ENCODE measurements at places on chromosomes 5 and 9.

DNA sequence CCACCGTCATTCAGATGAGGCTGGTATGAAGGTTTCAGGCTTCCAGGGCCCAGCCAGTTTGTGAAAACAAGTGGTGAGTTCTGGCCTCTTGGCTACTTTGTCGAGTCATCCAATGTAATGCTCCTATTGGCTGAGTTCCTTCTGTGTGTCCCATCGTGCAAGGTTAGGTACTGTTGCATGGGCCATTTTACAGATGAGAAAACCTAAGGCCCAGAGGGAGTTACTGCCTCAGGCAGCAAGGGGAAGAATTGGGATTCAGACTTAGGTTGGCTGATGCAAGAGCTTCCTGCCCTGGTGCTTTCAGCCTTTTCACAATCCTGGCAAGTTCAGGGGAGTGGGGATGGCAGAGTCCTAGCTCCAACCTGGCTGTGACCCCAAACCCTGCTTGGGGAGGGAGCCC lies 17.4 kb upstream of the PITX1 start:
- DNase-seq: no peak

GRCh38 chr5:149283626-149284480 lies 12.2 kb downstream of the AFAP1L1 start:
- DNase-seq: no peak

DNA sequence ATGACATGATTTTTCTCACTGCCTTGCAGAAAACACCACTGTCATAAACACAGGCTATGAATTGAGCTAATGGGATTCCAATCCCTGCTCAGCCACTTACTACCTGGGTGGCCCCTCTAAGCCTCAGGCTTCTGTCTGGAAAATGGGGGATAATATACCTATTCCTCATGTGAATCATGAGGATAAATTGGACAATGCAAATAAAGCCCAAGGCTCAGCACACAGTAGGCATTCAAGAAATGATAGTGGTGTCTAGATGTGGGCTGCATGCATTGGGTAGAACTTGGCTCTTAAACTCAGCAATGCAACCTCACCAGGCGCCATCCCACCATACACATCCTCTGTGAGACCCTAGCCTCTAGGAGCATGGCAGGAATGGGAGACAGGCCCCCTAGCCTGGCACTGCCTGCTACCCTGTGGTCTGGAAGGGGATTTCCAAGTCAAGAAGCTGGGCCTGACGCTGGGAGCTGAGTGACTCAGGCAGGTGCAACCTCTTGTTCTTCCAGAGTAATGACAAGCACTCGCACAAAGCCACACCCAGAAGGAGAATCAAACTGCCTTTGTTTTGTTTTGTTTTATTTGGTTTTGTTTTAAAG lies 2.3 kb upstream of the TNIP1 start:
- DNase-seq: peak; percentile 81

DNA sequence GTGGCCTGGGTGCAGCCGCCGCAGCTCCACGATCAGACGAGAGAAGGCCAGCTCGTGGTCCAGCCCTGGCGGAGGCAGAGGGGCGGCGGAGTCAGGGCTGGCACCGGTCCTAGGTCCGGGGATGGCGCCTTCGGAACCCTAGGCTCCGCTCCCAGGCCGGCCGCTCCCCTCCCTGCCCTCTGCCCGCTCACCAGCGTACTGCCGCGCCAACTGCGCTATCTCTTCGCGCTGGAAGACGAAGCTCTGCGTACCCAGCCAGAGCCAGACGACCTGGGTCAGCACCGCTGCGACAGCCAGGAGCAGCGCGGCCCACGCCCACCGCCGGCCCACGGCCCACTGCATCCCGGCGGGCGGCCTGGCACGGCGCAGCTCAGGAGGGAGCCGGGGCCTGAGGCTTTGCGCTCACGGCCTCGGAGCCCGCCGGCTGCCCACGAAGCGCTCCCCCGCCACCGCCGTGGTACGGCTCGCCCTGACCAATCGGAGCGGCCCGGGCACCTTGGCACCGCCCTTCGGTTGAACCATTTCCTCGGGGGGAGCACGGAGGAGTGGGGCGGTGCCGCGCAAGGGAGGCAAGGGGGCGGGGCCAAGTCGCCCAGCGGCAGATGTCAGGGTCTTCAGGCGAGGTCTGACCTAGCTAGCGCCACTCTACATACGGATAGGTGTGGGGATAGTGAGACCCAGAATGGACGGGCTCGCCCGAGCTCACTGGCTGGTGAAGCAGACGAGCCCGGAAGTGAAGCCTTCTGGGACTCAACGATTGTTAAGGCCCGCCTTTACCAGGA lies at the start of gene SIGMAR1:
TSS of gene SIGMAR1 (minus strand) at position 432 of the 782 bp plus-strand sequence. CDS start at position 342, 90 bp downstream.
- peak; percentile 93 for DNase-seq

DNA sequence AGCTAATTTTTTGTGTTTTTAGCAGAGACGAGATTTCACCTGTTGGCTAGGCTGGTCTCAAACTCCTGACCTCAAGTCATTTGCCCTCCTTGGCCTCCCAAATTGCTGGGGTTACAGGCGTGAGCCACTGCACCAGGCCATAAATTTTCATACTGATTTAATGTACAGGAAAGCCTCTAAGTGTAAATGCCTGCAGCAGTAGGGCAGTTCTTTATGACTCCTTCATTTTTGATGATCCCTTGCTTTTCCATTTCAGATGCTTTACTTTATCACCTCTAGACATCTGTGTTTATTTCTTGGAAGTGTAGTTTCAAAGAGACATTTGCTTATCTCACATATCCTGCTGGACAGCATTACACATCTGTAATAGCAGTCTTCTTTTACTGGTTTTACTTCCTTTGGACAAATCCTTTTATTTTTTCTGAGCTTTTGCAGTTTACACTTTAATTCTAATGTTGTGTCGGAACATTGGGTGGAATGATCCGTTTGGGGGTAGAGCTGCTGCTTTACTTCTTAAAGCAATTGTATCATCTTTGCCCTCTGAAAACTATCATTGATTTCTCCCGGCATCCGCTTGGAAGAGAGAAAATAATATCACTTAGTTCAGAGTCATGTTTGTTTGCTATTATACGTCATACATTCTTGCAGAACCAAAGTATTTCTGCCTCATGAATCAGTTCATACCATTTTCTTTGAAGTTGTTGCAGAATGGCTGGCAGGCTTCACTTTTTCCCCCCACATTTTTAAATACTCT lies 36.0 kb downstream of the SCGB3A1 start:
- DNase-seq: no peak

DNA sequence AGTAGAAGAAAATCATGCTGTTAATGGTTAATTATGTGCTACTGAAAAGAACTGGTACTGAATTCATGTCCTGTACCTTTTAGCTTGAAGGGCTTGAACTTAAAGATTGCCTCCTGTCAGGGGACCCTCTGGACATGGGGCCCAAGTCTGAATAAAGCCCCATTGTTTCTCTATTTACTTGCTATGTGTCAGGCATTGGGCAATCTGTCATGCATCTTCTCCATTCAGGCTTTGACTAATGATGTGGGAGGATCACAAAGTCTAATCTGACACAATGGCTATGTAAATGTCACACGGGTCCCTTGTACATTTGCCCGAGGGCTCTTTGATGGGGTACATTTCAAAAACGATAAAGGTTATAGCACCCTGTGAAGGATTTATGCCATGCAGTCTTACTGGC lies 64.0 kb upstream of the TUSC1 start:
- DNase-seq: no peak

GRCh38 chr9:134519375-134520070 lies 122.1 kb upstream of the COL5A1 start:
- DNase-seq: no peak

DNA sequence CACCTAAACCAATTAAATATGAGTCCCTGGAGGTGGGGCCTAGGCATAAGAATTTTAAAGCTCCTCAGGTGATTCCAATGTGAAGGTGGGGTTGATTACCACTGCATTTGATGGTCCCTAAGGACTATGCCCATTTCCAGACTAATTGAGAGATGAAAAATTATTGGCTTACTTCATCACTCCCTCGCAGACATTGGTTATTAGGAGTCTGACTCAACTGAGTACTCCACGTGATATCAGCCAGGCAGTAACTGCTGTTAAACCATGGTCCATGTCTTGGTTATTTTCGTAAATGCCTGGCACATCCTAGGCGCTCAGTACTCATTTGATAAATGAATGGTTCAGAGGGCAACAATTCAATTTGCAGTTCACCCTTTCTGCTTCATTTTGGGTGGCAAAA lies 54.5 kb downstream of the PUM3 start:
- no peak for DNase-seq

- DNase-seq: peak; percentile 72
Measured at GRCh38 chr5:131379723-131380122, 115.9 kb downstream of the CDC42SE2 start.

DNA sequence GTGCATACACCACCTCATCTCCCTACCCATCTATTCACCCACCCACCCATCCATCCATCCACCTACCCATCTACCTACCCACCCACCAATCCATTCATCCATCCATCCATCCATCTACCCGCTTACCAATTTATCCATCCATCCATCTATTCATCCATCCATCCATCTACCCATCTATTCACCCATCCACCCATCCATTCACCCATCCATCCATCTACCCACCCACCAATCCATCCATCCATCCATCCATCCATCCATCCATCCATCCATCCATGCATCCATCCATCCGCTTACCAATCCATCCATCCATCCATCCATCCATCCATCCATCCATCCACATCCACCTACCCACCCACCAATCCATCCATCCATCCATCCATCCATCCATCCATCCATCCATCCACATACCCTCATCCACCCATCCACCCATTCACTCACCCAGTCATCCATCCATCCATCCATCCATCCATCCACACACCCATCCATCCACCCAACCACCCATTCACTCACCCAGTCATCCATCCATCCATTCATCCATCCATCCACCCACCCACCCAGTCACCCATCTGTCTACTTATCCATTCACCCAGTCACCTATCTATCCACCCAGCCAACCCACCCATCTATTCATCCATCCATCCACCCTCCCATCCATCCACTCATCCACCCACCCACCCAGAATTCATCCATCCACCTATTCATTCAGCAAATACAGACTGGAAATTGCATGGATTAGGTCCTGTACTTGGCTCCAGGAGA lies 125.6 kb downstream of the RXRA start:
- DNase-seq: no peak

GRCh38 chr9:38026021-38026809 lies 42.8 kb downstream of the SHB start:
- DNase-seq: no peak

GRCh38 chr5:158484150-158484549 lies 615.6 kb downstream of the EBF1 start:
- DNase-seq: no peak

GRCh38 chr5:160643616-160644240 lies 208.3 kb downstream of the ATP10B start:
- DNase-seq: no peak

DNA sequence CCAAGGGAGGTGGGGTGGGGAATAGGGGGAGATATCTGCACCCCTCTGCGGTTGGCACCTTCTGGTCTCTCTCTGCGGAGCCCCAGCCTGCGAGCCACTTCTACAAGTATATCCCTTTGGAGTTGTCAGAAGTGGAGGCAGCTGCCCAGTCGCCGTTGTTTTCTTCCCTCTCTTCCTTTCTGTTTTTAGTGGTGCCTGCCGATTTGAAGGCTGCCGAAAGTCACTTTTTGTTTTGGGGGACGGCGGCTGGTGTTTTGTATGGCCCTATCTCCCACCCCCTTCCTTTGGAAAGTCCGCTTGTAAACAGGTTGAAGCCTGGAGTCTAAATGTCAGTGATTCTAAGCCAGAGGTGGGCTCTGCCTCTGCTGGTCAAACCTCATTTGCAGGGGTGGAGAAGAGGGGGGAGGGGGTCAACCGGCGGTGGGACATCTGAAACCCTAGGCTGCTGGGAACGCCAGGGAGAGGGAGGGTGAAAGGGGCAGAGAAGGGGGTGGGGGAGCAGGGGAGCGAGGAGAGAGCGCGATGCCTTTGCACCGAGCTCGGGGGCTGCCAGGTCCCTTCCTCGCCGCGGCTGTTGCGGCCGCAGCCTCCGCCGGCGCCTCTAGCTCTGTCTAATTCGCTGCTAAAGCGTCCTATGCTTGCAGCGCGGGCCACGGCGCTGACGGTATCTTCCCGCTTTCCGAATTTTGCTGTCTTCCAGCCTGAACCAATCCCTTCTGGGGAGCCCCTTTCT lies at the start of gene FGF10:
TSS of gene FGF10 (minus strand) at position 331 of the 733 bp plus-strand sequence. CDS start 738 bp downstream, outside the sequence.
- no peak for DNase-seq

GRCh38 chr9:1222511-1222910 lies 172.4 kb downstream of the DMRT2 start:
- no peak for DNase-seq

DNA sequence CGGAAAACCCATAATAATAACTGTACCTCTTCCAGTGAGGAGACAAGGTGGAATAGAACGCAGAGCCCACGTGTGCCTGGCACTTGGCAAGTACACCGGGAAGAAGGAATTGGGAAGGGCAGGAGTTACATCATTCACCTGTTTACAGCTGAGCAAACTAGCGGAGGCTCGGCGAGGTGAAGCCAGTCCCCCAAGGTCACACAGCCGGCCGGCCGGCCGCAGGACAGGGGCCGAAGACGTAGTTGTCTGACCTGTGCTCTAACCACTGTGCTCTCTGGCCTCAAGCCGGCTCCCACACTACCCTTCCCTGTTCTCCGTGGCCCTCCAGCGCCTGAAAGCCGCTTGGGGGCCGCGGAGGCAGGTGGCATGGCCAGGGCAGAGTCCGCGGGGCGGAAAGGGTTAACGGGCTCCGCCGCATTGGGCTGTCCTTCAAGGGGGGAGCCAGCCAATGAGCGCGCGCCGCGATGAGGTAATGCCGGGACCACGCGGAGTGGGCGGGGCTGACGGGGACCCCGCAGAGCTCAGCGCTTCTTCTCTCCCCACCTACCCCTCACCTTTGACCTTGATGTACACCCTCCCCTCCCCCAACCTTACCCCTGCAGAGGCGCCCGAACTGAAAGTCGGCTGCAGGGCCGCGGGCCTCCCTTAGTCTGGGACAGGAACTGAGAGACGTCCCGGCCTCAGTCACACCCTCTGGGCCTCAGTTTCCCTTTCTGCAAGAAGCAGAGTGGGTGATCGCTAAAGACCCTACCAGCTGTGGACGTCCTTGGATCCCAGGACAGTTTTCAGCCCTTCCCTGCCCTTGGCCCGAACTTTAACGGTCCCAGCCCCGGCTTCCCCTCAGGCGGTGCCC lies 125.1 kb downstream of the C9orf50 start:
- peak; percentile 89 for DNase-seq

DNA sequence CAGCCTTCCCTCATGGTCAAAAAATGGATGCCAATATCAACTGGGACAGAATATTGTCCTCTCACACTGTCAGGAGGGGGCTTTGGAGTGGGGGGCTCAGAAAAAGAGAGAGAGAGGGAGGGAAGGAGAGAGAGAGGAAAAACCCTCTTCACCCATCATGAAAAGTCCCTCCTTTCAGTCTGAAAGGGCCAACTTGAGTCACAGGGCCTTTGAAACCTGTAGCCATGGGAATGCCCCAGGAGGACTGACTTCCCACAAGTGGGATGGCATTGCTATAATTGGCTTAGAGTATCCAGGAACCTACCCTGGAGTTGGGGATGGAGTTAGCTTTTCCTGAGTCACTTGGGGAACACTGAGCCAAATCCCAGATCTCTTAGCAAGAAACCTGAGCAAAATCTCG lies 41.2 kb downstream of the DNAJC21 start:
- DNase-seq: no peak

GRCh38 chr9:19085295-19085694 lies 17.4 kb downstream of the HAUS6 start:
- DNase-seq: no peak

All from activated naive CD4-positive, alpha-beta T cell treated with Interleukin-2 at 50 U/mL for 16 hours (primary cell).